Fibroblast of skin of left biceps (primary cell): ENCODE measurements at places on chromosomes 12 and 14.

- peak; percentile 77 for DNase-seq
Measured at GRCh38 chr14:75427482-75428229, at the start of gene JDP2. Gene JDP2, plus strand, starts transcription at chr14:75428022. Its CDS starts 9,899 bp downstream, at chr14:75437921.

DNA sequence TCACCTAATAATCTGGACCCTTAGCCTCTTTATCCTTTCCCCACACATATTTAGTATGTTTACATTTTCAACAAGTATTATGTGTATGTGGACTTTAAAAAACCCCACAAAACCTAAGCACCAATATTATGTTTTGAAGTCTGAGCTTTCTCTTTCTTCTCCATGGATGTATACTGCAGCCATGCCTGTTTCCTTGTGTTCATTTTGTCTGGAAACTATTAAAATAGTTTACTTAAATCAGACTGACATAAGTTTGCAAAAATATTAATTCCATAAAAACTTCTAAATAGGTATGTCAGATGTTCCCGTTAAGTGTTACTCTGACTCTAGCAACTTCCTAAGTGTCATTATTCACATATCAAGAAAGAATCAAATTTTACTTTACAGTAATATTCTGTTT is 2.9 kb downstream of the HIGD1C start:
- no peak for DNase-seq

GRCh38 chr14:85580536-85581140 is 50.7 kb downstream of the FLRT2 start:
- DNase-seq: no peak

GRCh38 chr14:61034416-61035120 is 53.5 kb downstream of the SLC38A6 start:
- no peak for DNase-seq

GRCh38 chr14:78902010-78902623 is 731.9 kb downstream of the NRXN3 start:
- DNase-seq: no peak

GRCh38 chr12:31471823-31472222 is 119.1 kb downstream of the DENND5B start:
- DNase-seq: no peak

DNA sequence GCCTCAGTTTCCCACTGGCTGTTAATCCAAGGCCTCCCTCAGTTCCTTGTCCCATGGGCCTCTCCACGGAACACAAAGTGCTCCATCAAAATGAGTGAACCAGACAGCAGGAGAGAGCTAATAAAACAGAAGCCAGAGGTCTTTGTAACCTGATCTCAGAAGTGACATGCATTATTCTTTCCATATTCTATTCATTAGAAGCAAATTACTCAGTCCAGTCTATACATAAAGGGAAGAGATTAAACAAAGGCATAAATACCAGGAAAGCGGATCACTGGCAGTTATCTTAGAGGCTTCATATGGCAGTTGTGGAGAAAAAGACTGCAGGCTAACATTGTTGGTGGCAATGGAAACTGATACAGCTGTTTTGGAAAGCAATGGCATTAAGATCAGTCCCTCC is 170.6 kb upstream of the GARIN6 start:
- no peak for DNase-seq

- DNase-seq: no peak
Measured at GRCh38 chr12:52380271-52380694, 5.2 kb downstream of the KRT84 start.

DNA sequence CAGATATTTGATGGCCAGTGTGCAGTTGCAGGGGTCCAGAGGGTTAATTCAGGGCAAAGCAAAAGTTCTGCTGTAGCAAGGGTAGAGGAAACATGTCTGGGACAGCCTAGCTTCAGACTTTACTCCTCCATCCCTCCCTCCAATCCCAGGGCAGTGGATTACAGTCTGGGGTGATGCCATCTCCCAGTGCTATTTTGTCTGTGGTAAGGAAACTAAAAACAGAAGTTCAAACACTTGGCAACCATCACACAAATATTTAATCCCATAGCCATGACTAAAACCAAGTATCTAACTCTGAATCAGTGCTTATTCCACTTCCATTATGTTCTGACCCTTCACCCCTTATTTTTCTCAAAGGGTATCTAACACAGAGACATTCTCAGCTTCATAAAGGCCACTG is 61.8 kb downstream of the PIK3C2G start:
- DNase-seq: no peak

GRCh38 chr12:20463913-20464524 is 95.7 kb downstream of the PDE3A start:
- no peak for DNase-seq

DNA sequence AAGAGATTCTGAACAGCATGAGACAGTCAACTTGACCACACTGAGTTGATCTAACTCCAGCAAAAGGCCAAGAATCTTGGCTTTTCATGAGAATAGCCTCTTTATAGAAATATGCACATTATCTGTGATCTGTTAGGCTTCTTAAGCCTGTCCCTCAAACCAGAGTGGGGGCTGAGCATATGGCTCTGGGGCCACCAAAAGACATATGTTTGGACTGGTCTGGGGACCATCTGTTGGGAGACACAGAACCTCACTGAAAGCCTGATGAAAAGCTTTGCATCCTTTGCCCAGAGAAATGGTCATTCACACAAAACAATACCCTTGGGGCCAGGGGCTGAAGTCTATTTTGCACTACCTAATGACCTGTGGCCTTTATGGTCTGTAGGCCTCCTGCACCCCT is 165.3 kb upstream of the PRMT8 start:
- DNase-seq: no peak

- DNase-seq: no peak
Measured at GRCh38 chr14:93675651-93676050, 112.6 kb downstream of the PRIMA1 start.

GRCh38 chr14:74663884-74664283 is 49.0 kb downstream of the AREL1 start:
- no peak for DNase-seq

GRCh38 chr14:91910196-91910595 is 37.3 kb downstream of the FBLN5 start:
- no peak for DNase-seq

GRCh38 chr12:107634530-107634929 is 51.1 kb upstream of the PWP1 start:
- DNase-seq: no peak

DNA sequence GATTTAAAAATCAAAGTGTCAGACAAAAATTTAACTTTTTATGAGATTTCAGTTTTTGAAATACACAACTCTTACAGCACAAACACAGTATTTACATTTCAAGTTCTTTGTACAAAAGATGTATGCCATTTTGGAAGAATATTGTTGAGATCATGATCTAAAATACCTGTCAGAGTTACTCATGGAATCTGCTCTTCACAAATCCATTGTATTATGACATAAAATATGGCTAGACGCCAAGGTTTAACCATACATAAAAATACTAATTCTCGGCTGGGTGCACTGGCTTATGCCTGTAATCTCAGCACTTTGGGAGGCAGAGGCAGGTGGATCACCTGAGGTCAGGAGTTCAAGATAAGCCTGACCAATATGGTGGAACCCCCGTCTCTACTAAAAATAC is 6.2 kb upstream of the SYCP3 start:
- no peak for DNase-seq

- DNase-seq: no peak
Measured at GRCh38 chr12:120903412-120904196, 554 bp downstream of the SPPL3 start.

GRCh38 chr12:122471324-122472226 is 29.2 kb downstream of the ZCCHC8 start:
- DNase-seq: peak; percentile 48

DNA sequence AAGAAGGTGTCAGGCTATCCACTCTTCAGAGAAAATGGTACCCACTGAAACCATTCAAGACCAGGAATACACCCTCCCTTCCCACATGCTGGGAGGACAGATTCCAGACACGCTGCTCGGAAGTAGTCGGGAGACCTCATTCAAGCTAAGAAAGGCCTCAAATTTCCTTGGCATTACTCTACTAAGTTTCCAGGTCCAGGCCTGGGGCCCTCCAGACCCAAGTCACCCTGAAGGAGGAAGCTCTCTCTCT is 27.1 kb upstream of the RPLP0 start:
- no peak for DNase-seq

- DNase-seq: no peak
Measured at GRCh38 chr12:76922866-76923265, 44.0 kb upstream of the CSRP2 start.

GRCh38 chr14:105049753-105050550 is 15.3 kb downstream of the GPR132 start:
- no peak for DNase-seq

DNA sequence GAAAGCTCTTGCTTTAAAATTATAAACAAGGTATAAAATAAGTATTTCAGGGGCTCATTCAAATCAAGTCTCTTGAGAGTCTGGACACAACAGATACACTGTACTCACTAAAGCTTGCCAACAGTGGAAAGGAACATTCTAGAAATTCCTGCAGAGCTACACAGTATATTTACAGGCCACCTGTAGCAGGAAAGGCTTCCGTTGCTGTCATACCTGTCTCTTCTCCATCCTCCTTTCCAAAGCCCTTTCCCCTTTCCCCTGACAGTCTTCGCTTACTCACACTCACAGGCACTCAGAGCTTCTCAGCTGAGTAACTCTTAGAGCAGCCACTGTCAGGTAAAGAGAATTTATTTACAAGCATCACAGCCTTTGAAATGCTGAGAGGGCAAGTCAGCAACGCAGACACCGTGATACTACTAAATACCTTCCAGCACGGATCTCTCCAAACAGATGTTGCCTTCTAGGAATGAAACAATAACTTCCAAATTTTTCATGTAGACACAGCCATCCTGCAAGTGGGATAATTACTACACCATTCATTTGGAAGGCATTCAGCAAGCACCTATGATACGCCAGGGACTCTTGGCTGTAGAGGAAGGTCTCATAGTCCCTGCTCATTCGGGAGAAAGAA is 167.9 kb downstream of the FOXN3 start:
- DNase-seq: no peak

DNA sequence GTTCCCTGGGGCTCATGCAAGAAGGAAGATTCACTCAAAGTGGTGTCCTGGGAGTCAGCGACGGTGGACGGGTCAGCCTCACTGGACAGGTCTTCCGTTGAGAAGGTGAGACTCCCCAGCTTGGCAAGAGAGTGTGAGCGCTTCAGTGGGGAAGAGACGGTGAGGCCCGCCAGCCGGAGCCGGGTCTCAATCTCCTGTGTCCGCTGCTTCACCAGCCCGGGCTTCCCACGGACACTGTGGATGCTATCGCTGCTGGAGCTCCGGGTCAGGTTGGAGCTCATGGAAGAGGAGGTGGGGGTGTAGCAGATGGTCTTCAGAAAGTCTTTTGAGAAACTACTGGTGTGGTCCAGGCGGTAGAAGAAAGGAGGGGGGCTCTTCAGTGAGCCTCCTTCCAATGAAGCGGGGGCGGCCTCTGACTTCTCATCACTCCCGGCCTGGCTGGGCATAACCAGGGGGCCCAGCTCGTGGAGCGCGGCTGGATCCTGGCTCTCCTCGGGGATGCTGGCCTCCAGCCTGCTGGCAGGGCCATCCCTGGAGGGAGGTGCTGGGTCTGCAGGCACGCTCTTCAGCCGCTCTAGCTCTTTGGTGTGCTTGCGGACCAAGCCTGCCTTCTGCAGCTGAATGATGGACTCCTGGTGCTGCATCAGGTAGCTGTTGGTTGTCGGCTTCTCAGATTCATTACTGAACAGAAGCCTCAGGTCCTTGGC is 56.9 kb upstream of the CORO1C start:
- DNase-seq: no peak

DNA sequence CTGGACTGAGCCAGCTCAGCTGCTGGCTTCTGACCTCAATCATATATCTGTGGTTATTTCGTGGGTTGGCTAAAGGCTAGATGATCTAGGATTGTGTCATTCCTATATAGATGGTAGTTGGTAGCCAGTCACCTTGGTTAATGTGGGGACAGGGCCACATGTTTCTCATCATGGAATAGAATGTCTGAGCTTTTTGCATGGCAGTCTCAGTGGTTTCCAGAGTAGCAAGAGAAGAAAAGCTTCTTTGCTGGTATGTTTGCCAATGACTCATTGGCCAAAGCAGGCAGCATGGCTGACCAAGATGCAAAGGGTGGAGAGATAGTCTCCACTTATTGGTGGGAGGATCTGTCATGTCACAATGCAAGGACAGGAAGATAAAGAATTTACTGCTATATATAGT is 746.4 kb upstream of the FLRT2 start:
- no peak for DNase-seq

- no peak for DNase-seq
Measured at GRCh38 chr12:106161491-106161890, 22.7 kb upstream of the NUAK1 start.

DNA sequence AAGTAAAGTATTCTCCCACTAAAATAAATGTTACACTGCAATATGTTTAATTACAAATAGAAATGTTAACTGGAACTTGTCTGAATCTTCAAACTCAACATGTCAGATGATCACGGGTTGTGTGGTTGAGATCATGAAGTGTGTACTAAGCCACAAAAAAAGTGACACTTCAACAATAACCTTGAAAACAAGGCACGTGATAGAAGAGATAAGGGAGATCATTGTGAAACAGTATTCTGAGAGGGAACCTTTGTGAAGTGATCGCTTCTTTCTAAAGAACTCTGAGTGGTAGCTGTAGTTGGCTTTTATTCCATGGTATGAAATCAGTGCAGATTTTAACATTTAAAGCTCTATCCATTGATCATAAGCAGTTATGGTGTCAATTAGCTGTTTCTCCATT is 60.0 kb downstream of the LIN52 start:
- no peak for DNase-seq

GRCh38 chr12:93855261-93855660 is 178.1 kb downstream of the CRADD start:
- no peak for DNase-seq

DNA sequence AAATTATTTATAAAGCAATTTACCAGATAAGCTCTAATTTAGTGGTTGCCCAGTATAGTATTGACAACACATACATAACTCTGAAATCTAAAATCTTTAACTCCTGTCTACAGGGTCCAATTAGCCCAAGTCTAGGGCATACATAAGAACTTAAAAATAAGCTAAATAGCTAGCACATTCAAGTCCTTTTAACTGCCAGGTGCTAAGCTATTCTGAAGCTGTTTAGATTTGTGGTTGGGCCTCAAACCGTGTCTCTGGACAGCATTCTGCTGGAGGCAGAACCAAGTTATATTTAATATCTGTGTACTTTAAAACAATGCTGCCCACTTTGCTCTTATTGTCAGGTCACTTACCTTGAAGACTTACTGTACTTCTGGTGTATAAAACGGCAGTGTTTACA is 19.0 kb downstream of the RPS6KA5 start:
- DNase-seq: no peak

- no peak for DNase-seq
Measured at GRCh38 chr14:89457007-89457406, 40.0 kb upstream of the FOXN3 start.

DNA sequence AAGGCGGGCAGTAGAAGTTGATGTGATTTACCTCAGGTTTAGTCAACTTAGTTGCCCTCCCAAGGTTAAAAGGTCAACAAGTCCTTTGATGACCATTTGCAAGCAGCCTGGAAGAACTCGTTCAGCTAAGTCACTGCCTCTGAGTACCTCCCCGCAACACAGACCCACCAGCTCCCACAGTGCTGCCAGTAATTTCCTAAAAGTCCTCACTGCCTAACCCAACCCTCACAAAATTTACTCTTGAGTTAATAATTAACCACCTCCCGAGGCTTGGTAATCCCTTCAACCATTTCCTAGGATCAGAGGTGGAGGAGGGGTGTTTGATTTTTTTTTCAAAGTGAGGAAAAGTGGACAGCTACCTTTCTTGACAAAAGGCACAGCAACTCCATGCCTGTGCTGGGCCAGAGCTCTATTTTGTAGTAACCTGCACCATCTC is 55.8 kb downstream of the MAP3K9 start:
- no peak for DNase-seq
